ENCODE measurements at places on chromosomes 7 and 10.

- no peak for DNase-seq
Measured at GRCh38 chr10:63631991-63632390, 110.8 kb downstream of the REEP3 start.

DNA sequence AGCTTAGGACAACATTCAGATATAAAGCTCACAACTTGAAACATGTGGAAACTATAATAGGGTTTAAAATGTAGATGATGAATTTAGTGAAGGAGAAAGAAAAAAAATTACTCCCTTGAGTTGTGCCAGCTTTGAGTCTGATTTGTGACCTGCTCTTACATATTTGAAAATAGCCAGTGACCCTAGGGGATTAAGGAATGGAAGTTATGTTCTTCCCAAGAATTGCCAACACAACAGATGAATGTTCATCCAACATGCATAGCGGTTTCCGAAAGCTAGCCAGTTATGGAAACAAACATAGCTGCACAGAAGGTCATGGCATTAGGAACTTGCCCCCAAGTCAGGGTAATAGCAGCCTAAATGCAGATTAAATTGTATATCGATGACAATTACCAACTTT, 10.8 kb downstream of the TMEM196 start:
- no peak for DNase-seq

GRCh38 chr7:381211-382042, 91.5 kb downstream of the FOXL3 start:
- no peak for DNase-seq

- DNase-seq: no peak
Measured at GRCh38 chr10:95328013-95328412, 37.2 kb upstream of the PDLIM1 start.
